ENCODE measurements at places on chromosomes 1 and 21.

DNA sequence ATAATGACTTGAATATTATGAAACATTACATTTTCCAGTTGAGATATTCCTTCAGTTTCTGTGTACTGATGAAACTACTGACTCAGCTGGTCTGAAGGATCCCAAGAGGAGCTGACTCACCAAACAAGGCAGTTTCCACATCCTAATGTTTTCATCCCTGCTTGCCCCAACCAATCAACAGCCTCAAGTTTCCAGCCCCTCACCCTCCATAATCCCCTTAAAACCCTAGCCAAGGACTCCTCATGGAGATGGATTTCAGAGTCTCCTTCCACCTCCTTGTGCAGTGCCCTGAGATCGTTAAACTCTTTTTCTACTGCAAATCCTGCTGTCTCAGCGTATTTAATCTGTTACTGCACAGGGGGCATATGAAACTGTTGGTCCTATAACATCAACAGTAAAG lies 83.1 kb upstream of the HAO2 start:
- no peak for DNase-seq

DNA sequence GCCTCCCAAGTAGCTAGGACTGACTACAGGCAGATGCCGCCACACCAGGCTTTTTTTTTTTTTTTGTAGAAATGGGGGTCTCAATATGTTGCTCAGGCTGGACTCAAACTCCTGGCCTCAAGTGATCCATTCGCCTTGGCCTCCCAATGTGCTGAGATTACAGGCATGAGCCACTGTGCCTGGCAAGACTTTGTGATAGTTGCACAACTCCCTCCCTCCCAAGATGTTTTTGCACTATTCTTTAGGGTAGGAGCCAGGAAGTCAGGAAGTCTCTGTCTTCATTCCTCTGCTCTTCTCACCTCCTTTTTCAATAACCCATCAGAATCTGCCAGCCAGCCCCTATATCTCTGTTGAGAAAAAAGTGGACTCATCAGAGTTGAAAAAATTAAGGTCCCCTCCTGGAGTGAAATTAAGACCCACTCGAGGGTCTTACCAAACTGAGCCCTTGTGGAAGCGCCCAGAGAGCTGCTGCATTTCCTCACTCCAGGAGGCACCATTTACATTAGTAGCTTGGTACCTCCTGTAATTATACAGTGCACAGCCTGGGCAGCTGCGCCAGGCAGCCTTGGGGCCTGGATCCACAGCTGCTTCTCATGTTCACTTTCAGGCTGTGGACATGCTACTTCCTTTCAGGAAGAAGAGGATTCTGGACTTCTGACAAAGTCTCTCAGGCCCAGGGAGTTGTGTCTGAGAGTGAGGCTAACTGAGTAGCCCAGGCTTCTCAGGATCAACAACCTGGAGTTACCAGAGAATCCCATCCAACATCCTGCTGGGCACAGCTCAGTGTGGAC lies 24.0 kb downstream of the TCEA3 start:
- no peak for DNase-seq

GRCh38 chr1:237877631-237878030 lies 13.1 kb downstream of the ZP4 start:
- no peak for DNase-seq

- DNase-seq, result no peak
Measured at GRCh38 chr1:31476891-31477846, 64.2 kb downstream of the SERINC2 start.

- DNase-seq, result no peak
Measured at GRCh38 chr1:200558866-200559459, 61.6 kb downstream of the KIF14 start.

DNA sequence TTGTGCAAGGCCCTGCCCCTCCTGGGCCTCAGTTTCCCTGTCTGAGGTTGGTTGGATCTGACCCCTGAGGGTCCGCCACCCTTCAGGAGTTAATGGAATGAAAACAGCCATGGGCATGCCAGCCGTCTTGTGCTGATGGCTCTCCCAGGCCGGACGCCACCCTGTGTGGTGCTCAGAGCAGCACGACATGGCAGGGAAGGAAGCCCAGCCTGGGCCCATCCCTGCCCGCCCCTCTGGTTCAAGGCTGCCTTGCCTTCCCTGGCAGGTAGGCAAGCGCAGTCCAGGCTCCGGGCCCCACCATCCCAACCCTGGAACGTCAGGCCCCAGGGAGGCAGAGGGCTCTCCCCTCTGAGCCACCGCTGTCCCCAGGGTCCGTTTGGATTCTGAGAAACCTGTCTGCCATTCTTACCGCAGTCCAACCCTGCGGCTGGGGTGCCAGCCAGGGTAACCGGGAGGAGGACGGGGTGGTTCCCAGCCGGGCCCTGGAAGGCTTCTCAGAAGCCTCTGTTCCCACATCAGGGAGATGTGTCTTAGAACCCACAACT lies 108.5 kb upstream of the IFFO2 start:
- no peak for DNase-seq

GRCh38 chr1:36776948-36777831 lies 257.1 kb downstream of the GRIK3 start:
- DNase-seq, result no peak

All from esophagus squamous epithelium (tissue), 5 donors.